Glutamatergic neuron (in vitro differentiated cells): ENCODE measurements at places on chromosomes 1 and 21.

GRCh38 chr1:171426645-171427044 lies 58.7 kb upstream of the PRRC2C start:
- no peak for DNase-seq

- no peak for DNase-seq
These were observed 49.8 kb downstream of the DHX9 start for GRCh38 chr1:182888736-182889531.

DNA sequence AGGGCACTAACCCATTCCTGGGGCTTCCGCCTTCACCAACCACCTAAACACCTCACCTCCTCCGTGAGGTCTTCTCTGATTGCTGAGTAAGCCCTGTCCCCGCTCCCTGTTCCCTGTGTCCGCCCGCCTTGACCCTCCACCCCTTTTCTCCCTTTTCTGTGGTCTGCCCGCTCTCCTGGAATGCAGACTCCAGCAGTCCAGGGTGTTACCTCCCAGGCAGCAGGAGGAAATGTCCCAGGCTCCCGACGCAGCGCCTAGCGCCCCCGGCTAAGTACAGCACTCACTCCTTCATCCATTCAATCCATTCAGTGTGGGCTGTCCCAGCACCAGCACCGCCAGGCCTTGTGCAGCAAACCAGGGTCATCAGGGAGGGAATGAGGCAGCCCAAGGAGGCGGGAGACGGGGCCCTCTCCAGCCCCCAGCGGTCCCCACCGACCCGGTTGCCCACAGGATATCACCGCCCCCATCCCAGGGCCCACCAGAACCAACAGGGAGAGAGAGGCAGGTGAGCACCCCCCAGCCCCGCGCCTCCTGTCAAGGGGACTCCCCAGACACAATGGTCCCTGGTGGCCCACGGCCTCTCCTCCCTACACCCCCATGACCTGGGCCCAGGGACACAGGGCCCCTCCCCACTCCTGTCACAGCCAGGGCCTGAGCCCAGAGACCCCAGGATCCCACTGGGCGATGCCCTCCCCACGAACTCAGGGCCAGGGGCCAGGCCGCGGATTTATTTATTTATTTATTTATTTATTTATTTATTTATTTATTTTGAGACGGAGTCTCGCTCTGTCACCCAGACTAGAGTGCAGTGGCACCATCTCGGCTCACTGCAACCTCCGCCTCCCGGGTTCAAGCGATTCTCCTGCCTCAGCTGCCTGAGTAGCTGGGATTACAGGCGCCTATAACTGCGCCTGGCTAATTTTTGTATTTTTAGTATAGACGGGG lies 10.2 kb downstream of the TNFRSF14 start:
- DNase-seq = no peak

DNA sequence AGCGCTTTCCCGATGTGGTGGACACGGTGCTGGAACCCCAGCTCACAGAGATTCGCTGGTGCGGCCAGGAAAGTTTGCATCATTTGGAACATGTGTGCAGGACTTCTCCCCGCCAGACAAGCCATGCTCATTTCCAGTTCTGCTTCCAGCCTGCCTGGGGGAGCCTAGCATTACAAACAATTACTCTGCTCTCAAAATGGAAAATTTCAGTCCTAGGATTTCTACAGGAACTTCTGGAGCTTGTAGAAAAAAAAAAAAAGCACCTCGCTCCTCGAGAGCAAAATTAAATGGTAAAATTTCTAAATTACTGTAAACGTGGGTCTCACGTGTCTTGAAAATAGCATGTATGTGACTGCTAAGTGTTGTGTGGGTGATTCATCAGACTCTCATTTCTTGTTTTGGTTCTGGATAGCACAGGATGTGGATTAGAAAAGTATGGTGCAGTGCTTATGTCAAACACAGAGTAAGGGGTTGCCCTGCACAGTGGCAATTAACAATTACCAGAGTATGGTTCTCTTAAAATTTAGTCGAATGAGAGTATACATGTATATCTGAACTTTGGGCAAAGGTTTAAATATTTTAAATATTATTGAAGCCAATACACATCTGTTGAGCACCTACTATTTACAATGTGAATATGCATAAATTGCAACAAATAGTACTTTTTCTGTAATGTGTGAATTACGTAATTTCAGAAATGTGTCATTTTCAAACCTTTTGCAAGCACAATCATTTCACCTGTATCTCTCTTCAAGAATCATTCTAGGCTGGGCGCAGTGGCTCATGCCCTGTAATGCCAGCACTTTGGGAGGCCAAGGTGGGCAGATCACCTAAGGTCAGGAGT lies 61.8 kb upstream of the PTGFRN start:
- no peak for DNase-seq

DNA sequence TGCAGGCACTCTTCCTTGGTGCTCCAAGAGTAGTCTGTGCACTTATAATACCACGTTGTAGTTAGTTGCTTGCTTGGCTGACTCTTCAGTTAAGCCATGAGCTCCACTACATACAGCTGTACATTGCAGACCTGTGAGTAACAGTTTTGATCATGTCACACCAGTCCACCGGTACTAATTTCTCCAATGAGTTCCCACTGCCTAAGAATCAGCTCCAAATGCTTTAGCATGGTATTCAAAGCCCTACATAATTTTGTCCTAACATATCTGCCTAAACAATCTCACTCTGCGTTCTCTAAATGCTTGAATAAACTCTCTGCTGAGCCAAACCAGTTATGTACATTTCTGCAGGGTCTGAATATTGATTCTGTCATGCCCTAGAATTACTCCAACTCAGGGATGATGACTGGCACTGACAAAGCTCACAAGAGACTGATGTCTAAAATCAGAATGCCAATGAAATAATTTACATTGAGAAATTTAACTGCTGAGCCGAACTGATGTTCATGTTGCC lies 200.7 kb downstream of the LHX8 start:
- no peak for DNase-seq

GRCh38 chr1:83131692-83131955 lies 867.3 kb downstream of the TTLL7 start:
- DNase-seq = no peak

- no peak for DNase-seq
These were observed 104.9 kb upstream of the SOD1 start for GRCh38 chr21:31554511-31555022.

DNA sequence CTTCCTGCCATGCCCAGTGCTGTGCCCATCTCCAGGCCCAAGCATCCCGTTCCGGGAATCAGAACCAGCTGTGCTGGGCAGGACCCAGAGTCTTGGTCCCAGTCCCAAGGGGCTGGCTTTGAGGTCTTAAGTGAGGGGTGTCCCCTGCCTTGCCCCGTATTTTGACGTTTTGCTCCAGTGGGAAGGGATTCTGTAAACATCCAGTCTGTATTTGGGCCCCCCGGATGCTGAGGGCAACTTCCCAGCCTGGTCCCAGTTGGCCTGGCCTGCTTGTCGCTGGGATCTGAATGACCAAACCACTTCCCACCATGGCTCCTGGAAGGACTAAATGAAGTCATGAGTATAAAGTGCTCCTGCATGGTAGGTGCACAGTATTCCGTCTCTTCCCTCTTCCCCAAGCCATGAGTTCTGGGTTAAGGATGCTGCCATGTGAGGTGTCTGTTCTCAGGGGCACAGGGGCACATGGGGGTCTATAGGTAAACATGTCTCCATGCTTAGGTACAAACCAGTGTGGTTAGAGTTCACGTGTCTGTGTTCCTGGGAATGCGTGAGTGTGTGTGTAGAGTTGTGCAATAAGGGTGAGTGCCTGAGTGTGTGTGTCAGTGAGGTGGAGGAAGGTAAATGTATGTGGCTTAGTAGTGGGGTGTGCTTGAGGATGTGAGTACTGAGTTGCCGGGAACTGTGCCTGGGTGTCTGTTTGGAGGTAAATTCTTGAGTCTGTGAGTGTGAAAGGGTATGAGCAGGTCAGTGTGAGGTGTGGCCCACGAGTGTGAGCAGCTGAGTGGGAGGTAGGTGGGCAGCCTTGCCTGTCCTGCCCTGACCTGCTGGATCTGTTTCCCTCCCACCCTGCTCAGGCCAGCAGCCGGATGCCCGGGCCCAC lies 1.5 kb downstream of the B4GALT2 start:
- no peak for DNase-seq

DNA sequence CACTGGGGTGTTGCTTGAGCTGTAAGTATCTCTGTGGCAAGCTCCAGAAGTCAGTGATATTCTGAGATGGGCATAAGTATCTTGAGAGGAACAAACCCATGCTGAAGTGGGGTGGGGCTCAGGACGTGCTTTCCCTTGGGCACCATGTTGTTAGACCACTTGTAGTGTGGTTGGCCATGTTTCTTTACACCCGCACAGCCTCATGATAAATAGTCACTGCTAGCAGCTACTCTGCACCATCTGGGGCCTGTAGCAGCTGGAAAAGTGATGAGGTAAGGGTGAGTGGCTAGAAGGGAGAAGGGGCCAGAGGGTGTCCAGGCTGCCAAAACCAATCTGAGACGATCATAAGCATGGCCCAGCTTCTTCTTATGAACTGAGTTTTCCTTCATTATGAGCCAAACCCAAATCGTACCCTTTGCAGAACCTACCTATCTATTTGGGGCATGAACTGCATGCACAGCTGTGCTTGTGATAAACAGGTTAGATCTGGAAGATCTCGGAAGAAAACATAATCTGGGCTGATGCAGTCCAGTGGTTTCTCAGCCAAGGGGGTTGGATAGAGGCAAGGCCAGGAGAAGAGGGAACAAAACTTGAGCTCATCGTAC lies 91.9 kb upstream of the IRF2BP2 start:
- DNase-seq = no peak

DNA sequence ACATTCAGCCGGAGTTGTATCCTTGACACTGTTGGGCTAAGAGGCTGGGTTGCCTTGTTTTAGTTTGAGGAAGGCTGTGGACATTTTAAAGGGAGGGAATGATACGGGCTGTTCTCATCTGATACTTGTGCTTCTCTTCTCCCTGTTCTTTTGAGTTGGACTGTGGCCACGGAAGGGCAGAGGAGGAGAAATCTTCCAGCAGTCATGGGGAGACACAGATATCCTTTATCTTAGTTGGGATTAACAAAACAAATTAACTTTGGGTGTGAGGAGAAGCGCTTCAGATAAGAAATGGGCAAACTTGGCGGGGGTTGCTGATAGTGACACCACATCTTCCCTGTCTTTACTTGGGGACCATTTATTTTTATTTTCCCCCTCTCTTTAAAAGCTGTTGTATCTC lies 138.8 kb downstream of the ROR1 start:
- DNase-seq = no peak

DNA sequence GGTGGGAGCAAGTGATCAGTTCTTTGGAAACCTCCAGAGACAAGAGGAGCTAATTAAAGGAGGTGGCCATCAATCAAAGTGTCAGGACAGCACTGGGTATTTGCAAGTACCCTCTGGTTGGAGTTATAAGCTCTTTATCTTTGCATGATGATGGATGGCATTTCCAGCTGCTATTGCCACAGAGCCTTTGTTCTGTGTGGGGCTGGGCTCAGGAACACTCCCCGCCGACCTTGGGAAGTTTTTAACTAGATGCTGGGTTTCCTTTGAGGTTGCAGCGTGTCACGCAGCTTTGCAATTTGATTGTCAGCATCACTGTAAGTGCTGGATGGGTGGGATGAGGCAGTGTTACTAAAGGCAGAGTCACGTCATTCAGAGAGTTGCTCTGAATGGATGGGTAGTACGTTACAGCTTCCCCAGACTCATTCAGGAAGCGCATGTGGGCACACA lies 68.9 kb downstream of the CNIH3 start:
- no peak for DNase-seq

- DNase-seq = no peak
These were observed 313.1 kb upstream of the DAB1 start for GRCh38 chr1:57736940-57737339.

- DNase-seq = no peak
These were observed 15.1 kb upstream of the MAB21L3 start for GRCh38 chr1:116096013-116096618.

- no peak for DNase-seq
These were observed 33.1 kb downstream of the LRRC71 start for GRCh38 chr1:156953571-156953970.

DNA sequence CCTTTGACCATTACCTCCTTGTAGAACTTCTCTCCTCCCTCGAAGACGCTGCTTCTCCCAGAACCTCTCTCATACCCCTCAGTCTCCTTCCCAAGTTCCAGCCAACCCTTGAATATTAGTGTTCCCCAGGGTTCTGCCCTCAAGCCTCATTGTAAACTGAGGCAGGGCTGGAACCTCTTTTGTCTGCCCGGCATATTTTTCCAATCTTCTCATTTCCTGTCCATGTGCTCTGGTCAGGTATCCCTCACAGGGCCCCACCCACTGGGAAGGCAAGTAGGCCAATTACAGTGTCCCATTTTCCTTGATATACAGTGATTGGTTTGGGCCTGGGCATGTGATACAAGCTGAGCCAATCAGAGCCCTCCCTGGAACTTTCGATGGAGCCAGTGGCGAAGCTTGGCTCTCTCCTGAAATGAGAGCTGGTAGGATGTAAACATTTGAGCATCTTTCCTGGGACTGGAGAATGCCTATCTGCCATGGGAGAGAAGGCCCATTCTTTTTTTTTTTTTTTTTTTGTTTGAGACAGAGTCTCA lies 57.1 kb upstream of the ID3 start:
- DNase-seq = no peak

- DNase-seq = peak; percentile 91
These were observed 4.4 kb downstream of the CYB561D1 start for GRCh38 chr1:109498161-109498801.

GRCh38 chr21:23463365-23463764 lies 2143.9 kb downstream of the MRPL39 start:
- no peak for DNase-seq

GRCh38 chr1:214029796-214030195 lies 42.0 kb downstream of the PROX1 start:
- no peak for DNase-seq

- no peak for DNase-seq
These were observed 184.2 kb downstream of the EIF4G3 start for GRCh38 chr1:20992322-20993056.

- DNase-seq = no peak
These were observed 1.6 kb downstream of the CD84 start for GRCh38 chr1:160577671-160578070.

- DNase-seq = no peak
These were observed 233.9 kb upstream of the CAMK1G start for GRCh38 chr1:209349363-209350308.

DNA sequence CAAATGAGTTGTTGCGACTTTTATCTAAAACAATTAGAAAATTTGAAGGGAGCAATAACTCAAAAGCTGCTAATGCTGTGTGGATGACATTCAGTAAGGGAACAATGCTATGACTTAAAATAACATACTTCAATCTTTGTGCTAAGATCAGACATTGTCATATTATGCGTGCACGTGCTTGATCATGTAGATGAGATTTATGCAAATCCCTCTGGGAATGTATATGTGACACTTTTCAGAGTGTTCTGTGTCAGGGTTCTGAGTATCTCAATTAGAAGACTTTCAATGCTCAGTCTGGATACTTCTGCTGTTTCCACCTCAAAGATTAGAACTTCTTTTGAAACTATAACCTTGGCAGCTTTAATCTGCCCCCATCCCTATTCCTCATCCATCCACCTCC lies 18.6 kb upstream of the POU2F1 start:
- DNase-seq = no peak

DNA sequence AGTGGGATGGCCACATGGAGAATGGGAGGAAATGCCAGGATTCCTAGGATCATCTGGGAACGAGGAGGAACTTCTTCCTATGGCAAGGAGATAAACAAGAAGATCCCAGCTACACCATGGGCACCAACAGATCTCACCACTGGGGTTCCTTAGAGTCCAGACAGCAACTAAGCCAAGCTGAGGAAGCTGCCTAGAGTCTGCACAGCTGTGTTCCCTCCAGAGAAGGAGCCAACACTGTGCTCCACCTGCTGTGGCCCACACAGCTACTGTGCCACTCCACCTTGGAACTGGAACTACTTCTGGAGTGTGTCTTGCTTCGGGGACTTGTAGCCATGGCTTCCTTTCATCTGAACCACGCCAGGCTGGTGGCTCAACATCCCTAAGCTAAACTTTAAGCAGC lies 6.0 kb downstream of the IFNAR1 start:
- DNase-seq = no peak

GRCh38 chr21:26153758-26154157 lies 16.8 kb downstream of the APP start:
- DNase-seq = no peak
